Non-pigmented ciliary epithelial cell (primary cell): ENCODE measurements at places on chromosomes 6 and 20.

- no peak for DNase-seq
Observed at GRCh38 chr6:33183071-33183683, 9.1 kb downstream of the COL11A2 start.

DNA sequence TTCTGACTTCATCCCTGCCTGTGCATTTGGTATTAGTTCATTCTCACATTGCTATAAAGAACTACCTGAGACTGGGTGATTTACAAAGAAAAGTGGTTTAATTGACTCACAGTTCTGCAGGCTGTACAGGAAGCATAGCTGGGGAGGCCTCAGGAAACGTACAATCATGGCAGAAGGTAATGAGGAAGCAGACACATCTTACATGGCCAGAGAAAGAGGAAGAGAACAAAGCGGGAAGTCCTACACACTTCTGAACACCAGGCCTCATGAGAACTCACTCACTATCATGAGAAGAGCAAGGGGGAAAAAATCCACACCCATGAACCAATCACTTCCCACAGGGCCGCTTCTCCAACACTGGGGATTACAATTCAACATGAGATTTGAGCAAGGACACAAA is 303.9 kb downstream of the CBLN4 start:
- no peak for DNase-seq

- no peak for DNase-seq
Observed at GRCh38 chr20:6295127-6295866, 172.5 kb upstream of the FERMT1 start.

DNA sequence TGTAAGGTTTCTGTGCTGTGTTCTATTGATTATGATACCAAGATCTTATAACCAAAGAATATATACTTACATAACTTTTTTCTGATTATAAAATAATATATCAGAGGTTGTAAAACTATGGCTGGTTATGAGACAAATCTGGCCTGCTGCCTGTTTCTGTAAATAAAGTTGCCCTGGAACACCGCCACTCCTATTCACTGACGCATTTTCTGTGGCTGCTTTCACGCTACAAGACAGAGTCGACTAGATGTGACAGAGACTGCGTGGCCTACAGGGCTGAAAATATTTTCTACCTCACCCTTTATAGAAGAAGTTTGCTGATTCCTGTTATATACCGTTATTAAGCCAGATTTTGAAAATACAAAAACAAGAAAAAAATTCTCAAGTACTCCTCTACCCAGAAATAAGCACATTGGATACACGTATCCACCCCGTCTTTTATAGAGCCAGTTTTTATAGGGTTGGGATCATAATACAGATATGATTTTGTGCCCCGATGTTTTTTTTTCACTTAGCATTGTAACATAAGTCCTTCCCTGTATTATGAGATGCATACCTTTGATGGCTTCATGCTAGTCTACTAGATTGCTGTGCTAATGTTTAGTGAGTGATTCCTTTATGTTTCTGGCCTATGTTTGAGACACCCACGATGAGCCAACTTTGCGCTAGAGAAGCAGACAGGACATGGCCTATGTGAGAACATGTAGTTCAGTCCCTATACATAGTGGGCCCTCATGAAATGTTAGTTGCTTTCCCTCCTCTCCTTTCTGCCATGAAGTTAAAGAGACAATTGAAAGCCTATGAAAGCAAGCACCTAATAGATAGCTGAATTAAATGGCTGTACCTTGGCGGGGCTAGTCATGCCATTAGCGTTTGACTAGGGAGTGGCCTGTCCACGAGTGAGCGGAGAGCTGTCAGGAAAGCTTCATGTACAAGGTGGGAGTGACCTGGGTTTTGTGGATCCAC is 98.1 kb upstream of the KCNK16 start:
- no peak for DNase-seq
